CD4-positive, alpha-beta T cell treated with Interferon gamma for 1 hour (primary cell): ENCODE measurements at places on chromosomes 13 and 19.

- no peak for DNase-seq
Observed at GRCh38 chr19:7534531-7535046, 928 bp upstream of the PNPLA6 start.

DNA sequence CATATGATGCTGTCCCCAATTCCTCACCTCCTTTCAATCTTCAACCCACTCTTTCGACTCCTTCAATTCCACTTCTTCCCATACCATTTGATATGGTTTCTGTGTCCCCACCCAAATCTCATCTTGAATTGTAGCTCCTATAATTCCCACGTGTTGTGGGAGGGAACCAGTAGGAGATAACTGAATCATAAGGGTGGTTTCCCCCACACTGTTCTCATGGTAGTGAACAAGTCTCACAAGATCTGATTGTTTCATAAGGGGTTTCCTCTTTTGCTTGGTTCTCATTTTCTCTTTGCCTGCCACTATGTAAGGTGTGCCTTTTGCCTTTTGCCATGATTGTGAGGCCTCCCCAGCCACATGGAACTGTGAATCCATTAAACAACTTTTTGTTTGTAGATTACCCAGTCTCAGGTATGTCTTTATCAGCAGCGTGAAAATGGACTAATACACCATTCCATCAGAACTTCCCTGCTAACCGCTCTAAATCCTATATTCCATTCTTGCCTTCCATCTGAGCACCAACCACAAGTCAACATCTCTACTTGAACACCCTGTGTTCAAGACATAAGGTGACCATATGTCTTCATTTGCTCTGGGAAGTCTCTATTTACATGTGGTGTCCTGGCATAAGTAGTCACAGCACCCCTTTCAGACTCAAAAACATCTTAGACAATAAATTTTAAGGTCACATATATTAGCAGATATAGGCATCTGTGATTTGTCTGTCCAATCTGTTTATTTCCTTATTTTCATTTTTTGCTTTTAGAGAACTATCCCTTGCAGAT is 122.9 kb downstream of the TSHZ3 start:
- no peak for DNase-seq

- peak; percentile 4 for DNase-seq
Observed at GRCh38 chr13:98853771-98854221, 101.3 kb upstream of the SLC15A1 start.

DNA sequence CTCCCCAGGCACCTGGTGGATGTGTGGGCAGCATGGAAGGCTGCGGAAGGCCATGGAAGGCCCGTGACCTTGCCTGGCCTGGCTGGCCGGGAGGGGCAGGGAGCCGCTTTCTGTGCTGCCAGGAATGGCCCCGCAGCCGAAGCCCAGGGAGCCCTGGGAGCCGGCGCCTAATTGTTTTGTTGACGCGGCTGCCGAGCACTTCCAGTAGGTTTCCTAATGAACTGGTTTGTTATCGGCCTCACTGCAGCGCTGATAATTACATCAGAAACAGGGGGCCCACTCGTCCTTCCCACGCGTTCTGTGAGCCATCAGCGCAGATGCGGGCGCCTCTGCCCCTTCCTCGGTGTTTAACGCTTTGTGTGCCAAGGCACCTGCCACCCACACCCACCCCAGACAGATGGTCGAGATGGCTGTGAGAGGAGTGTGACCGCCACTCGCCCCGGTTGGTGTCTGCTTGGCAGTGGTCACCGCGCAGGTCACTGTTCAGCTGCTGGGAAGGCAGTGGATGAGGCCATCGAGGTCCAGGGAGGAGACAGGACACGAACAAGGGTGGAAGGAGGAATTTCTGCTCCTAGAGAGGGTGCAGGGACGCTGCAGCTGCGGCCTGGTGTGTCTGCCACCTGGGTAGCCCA is 124.5 kb downstream of the KDM4B start:
- no peak for DNase-seq

DNA sequence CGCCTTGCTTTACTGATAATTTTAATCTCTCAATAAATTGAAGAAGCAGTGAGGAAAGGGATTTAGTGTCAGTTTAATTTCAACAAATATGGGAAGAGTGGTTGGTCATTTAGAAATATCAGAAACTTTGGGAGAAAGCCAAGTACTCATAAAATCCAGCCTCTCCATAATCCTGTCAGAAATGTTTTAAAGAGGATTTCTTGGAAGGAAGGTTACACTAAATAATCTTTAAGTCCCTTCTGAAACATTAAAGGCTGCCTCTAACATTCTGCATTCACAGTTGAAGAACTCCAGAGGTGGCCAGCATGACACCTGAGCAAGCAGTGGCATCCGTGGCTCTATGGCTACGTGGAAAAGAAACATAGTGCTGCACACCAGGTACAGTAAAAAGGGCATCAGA is 378.5 kb downstream of the ENOX1 start:
- no peak for DNase-seq

GRCh38 chr13:109985871-109986450 is 199.6 kb upstream of the IRS2 start:
- DNase-seq = no peak

- peak; percentile 49 for DNase-seq
Observed at GRCh38 chr19:39212375-39212742, 8.3 kb upstream of the SYCN start.

GRCh38 chr13:64471916-64472315 is 2758.2 kb downstream of the PCDH9 start:
- DNase-seq = no peak

GRCh38 chr13:27372896-27373295 is 51.5 kb upstream of the GTF3A start:
- no peak for DNase-seq

GRCh38 chr19:45613926-45614725 is 12.1 kb upstream of the GPR4 start:
- DNase-seq = peak; percentile 41

GRCh38 chr13:44394658-44395057 is 21.0 kb downstream of the SERP2 start:
- no peak for DNase-seq

DNA sequence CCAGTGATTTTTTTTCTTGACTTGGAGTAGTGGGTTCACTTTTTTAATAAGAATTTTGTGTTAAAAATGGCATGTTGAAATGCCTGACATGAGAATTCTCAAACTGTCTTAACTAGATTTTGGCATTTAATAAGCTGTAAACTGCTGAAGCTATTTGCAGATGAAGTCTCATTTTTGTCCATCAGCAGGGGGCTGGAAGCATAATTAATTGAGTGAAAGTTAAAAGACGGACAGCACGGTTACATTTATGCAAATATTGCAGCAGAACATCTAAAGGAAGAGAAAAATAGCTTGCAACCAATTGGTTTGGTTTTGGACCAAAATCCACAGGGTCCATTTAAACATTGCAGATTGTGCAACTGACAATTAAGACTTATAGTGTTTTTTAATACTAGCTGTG is 837.3 kb upstream of the KLHL1 start:
- DNase-seq = no peak

GRCh38 chr13:77056886-77057285 is 29.9 kb upstream of the FBXL3 start:
- DNase-seq = no peak

GRCh38 chr13:74845806-74846205 is 636.2 kb downstream of the TBC1D4 start:
- no peak for DNase-seq

- DNase-seq = no peak
Observed at GRCh38 chr19:8703223-8703622, 4.6 kb upstream of the ACTL9 start.

DNA sequence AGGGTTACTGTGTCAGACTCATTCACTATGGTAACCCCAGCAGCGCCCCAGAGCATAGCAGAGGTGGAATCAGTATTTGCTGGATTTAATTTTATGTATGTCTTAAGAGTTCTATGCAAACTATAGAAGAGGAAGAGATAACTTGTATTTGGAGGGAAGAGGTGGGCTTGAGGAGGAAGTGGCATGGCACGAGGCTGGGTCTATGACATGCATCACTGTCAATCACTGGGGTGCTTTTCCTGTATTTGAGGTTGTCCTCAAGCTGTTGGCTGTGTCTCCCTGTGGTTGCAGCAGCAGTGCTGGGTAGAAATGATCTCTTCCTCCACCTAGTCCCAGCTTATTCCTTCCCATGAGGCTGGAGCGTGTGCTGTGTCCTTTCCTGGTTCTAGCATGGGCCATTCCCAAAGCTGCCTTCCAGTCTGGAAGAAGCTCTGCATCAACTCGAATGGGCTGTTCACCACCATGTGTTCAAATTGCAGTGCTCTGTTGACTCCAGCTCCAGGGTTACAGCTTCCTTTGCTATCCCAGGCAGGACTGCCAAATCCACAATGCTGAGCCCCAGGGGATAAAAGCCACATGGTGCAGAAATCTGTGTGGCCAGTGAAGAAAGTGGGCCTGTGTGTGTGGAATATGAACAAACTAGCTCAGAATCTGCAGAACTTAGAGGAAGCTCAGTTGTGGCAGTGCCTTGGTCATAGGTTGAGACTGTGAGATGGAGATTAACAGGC is 73.1 kb upstream of the MTIF3 start:
- DNase-seq = peak; percentile 4

DNA sequence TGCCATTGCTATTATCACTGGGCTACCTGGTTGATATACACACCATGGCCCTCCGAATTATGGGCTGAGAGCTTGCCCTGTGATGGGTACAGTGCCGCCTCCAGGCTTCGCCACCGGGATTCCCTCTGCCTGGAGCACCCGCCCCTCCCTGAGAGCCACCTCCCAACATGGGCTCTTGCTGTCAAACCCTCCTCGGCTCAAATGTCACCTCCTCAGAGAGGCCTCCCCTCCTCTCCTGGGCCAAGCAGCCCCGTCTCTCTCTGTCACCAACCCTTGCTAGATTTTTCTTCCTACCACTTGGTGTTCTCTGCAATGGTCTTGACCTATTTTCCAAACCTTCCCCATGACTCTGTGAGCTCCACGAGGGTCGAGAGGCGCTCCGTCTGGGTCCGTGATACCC is 12.2 kb upstream of the TLE2 start:
- no peak for DNase-seq

GRCh38 chr13:101755228-101755887 is 302.9 kb downstream of the ITGBL1 start:
- no peak for DNase-seq

GRCh38 chr13:72122661-72123255 is 255.8 kb upstream of the DACH1 start:
- no peak for DNase-seq

DNA sequence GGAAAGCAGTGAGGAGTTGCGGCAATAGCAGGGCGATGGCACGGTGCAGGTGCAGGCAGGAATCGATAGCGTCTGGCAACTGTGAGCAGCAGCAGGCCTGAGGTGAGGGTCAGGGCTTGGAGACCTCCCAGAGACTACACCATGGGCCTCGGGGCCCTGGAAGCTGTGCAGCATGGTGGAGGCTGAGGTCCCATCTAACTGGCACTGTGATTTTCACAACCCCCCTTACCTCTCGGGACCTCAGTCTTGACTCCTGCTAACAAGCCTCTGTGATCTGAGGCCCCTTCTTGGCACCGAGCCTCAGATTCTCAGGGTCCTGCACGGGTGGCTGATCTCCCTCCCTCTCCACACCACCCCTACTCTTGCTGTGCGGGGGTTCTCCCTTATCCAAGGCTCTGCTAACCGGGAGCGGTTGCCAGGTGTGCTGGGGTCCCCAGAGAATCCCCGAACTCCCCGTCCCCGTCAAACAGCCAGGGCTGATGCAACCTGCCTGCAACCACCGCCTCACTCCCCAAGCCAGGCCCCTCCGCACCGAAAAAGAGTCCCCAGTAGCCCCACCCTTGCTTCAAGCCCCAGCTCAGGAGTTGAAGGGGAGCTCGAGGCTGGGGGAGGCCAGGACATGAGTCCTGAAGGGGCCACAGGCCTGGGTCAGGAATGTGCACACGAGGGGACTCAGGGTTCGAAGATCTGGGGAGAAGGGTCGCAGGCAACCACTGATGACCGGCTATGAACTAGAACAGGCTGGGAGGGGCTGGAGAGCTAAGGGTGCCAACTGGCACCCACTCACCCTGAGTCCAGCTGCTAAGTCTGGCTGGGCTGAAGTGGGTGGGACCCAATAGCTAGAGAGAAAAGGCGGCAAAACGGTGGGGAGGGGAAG is 4.8 kb upstream of the ATF5 start:
- DNase-seq = no peak

GRCh38 chr19:1651568-1652291 is 685 bp downstream of the TCF3 start:
- DNase-seq = no peak

GRCh38 chr19:33125929-33126388 is 6.0 kb upstream of the WDR88 start:
- DNase-seq = peak; percentile 46

GRCh38 chr19:5090465-5091017 is 121.6 kb downstream of the KDM4B start:
- no peak for DNase-seq

- DNase-seq = no peak
Observed at GRCh38 chr19:12792853-12793289, 1.6 kb downstream of the JUNB start.

DNA sequence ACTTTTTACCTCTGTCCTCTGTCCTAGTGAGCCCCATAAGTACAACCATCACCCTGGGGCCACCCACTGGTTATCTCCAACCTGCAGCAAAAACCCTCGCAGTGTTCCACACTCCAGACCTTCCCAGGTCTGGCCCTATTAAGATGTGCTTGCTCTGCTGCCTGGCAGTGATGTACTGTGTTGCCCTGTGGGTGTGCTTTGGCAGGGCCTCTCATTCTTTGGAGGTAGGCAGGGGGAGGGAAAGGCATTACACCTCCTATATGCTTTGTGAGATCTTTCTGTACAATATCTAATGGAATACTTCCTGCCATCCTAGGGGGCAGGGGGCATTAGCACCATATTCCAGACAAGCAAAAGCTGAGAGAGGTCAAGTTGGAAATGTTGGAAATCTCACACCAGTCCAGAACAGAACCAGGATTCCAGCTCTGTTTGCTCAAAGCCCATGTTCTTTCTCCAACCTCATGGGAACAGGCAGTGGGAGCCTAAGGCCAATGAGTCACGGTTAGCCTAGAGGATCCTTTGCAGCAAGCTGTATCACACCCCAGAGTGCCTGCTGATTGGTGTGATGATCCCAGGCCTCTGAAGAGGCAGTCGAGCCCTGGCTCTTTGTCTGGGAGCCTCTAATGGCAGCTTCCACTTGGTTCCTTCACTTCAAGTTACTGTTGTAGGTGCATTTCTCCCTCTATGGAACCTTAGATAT is 59.7 kb upstream of the UBL3 start:
- DNase-seq = no peak

DNA sequence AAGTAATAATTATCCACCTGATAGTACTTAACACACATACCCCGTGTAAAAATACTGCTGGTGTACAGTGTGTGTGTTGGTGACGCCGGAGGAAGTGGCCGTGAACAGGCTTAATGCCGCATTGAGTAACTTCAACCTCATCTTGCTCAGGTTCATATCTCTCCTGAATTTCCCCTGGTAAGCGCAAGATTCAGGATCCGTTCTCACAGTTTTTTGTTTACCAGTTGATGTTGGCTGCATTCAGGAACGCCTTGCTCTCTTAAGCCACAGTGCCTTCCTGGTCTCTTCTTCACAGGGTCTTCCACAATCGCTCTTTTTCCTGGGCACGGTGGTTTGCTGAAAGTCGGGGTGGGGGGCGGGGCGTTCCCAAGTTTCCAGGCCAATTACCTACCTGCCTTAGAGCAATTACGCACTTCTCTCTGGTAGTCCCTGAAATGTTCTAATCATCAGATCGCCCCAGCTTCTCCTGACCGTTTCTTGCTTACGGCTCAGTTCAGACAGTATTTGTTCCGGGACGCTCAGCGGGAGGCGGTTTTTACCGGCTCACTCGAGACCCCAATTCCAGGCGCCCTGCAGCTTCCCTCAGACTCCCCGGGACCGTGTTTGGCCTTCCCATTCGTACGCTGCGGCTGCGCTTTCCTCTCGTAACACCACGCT is 706 bp upstream of the DNAJC3 start:
- DNase-seq = peak; percentile 37
